T-helper 2 cell treated with Interferon-gamma antibody and Interleukin-4, amounts not matched to agents 5 μg/mL and 100 μg/mL, for 36 hours (primary cell): ENCODE measurements at places on chromosomes 11 and 22.

DNA sequence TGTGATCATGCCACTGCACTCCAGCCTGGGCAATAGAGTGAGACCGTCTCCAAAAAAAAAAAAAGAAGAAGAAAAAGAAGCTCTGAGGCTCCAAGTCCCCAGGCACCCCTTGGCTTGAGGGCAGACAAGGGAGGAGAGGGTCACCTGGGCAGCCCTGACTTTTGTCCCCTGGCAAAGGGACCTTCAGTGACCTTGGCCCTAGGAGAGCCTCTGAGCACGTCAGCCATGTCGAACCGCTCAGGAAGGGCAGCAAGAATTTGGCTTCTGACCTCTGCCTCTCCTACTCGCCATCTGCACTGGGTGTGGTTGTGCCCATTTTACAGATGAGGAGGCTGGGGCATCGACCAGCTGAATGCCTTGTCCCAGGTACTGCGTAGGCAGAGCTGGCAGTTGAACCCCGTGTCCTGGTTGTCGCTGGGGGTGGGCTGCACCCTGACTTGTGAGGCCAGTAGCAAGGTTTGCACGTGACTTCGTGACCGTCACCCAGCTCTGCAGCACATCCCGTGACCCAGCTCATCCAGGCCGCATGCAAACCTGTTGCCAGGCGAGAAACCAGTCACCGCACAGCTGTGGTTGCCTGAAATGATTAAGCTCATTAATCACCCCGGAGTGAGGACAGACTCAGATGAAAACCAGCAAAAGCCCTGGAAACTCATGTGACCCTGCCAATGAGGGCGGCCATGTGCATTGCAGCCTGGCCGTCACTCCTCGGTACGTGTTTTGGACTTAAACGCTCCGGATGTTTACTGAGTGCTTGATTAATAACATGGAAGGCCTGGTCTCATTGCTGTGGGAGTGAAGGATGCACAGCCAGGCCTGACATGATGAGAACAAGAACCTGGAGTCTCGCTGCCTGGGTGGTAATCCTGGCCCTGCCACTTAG, 47.7 kb upstream of the PPP6R3 start:
- no peak for DNase-seq

GRCh38 chr22:45580726-45581381, 78.2 kb downstream of the FBLN1 start:
- no peak for DNase-seq

GRCh38 chr11:132307309-132308020, 937.0 kb downstream of the NTM start:
- no peak for DNase-seq

DNA sequence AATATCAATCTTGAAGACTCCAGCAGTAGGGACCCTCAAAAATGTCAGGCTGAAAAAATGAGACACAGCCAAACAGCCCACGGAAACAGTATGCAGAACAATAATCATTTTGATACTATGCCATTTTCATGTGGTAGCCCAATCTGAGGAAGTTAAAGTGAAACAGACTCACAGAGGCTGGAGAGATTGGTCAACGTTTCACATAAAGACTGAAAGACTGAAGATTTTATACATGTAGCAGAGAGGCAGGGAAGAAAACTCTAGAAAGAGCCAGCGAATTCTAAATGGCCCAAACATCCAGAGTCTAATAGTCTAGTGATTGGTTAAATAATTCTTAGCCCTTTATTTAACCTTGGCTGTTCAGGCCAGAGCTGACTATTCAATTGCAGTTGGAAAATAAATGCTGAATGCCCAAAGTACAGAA, 49.4 kb downstream of the MAML2 start:
- DNase-seq = peak; percentile 23

GRCh38 chr11:131758726-131759125, 388.3 kb downstream of the NTM start:
- no peak for DNase-seq

- no peak for DNase-seq
Measured at GRCh38 chr11:66567787-66568123, 651 bp downstream of the CTSF start.

DNA sequence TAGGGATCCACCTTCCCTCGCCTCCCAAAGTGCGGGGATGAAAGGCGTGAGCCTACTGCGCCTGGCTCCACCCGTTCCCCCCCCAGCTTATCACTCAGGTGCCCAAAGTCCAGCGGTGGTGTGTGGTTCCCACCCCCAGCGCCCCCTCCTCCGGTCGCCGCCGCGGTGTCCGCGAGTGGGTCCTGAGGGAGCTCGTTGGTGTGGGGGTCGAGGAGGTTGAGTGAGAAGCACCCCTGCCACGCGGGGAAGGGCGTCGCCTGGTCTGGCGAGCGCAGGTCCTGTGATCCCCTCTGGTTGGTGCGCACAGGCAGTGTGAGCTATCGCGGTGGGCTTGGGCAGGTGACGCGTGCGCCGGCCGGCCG, 3900.6 kb upstream of the OR11H1 start:
- DNase-seq = no peak

- no peak for DNase-seq
Measured at GRCh38 chr11:107157146-107157808, 139.0 kb upstream of the GUCY1A2 start.

DNA sequence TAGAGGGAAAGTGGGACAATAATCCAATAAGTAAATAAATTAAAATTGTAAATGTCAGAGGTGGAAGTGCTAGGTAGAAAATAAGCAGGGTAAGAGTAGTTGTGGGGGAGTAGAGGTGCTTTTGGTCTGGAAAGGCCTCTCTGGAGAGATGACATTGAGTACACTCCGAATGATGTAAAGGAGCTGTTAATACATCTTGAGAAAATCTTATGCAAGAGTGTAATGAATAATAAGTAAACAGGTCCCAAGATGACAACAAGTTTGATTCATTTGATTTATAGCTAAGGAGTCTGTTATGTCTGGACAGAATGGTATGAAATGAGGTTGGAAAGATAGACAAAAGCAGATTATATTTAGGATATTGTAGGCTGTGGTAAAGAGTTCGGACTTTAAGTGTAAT, 87.5 kb downstream of the TMEM135 start:
- no peak for DNase-seq

DNA sequence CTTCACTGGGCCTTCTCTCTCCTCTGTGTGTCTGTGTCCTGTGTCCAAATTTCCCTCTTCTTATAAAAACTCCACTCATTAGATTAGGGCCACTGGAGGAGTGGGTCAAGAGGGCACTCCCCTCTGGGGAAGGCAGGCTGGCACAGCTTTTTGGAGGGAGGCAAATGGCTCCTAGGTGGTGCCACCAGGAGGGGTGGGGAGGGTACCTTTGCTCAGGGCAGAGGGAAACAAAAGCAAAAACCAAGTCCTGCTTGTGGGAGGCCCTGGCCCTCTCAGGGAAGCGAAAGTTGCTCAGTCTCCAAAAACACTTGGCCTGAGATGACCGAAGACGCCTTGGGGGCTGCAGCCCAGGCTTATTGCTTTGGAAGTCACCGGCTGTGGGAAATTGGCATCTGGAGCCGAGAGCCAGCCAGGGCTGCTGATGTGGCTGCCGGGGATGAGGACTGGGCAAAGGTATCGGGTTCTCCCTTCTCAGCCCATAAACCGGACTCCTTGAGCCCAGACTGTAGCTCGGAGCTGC, 48.2 kb upstream of the ANO1 start:
- no peak for DNase-seq

DNA sequence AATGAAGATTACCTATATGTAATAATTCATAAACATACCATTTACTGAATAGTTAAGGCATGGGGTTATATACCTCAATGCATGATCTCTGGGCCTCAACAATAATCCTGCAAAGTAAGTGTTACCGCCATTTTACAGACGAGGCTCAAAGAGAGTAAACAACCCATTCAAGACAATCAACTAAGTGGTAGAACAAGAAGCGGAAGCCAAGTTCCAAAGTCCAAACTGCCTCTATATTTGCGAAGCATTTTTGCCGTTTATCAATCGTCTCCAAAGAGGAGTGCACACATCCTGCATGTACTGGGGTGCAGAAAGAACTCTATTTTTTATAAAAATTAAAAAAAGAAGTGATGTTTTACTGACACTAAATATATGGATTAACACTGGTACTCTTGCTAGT, 27.5 kb upstream of the P4HA3 start:
- DNase-seq = no peak

GRCh38 chr11:29934115-29934638, 82.7 kb downstream of the KCNA4 start:
- no peak for DNase-seq
